Activated T-cell treated with anti-CD3 and anti-CD28 coated beads, Interleukin-2, amount 50 U/mL, for 72 hours (primary cell): ENCODE measurements at places on chromosomes 13 and 19. TPM values are rescaled to one million over a fixed set of nuclear protein-coding genes. Genes with fewer than 3 reads are reported as not detected.

DNA sequence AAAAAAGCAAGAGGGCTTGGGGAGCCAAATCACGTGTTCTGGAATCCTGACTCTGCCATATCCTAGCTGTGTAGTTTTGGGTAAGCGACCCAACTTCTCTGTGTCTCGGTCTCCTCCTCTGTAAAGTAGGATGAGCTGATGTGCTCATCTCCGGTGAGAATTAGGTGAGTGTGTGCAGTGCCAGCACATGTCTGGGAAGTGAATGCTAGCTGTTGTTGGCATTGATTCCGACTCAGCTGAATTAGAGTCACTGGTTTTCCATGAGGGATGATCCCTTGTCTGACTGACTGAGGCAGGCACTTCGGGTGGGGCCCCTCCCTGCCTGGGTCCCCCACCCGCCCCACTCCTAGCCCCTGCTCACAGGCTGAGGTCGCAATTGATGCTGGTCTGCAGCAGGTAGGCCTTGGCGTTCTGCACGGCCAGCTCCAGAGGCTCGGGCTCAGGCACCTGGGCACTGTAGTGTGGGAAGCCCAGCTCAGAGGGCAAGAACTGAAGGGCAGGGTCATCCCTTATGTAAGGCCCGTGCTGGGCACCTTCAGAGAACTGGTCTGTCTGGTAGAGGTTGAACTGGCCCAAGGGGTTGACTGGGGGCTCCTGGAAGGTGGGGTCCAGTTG is 835 bp downstream of the RSPH6A start:
- no peaks in the 10 kb centered on the region for H3K27me3 ChIP-seq
- H3K4me1 ChIP-seq: peaks cover 12% of the 10 kb centered on the region
- no peak for DNase-seq
- no peak overlapping the region for H3K27ac ChIP-seq
- no peak overlapping the region for H3K4me3 ChIP-seq

GRCh38 chr13:113493315-113493951 is 2.9 kb upstream of the DCUN1D2 start:
- H3K36me3 ChIP-seq: peaks cover 22% of the 10 kb centered on the region
- H3K27me3 ChIP-seq: no peaks in the 10 kb centered on the region
- H3K4me1 ChIP-seq: peaks cover 53% of the 10 kb centered on the region
- H3K4me3 ChIP-seq: peak overlapping the region; percentile 93
- H3K27ac ChIP-seq: peak overlapping the region; percentile 92
- no peak for DNase-seq

GRCh38 chr13:72504131-72504841 is 223.1 kb downstream of the MZT1 start:
- no peak overlapping the region for H3K4me3 ChIP-seq
- no peak for DNase-seq
- H3K27me3 ChIP-seq: no peaks in the 10 kb centered on the region
- H3K4me1 ChIP-seq: no peaks in the 10 kb centered on the region

- DNase-seq: no peak
- H3K4me1 ChIP-seq: no peaks in the 10 kb centered on the region
- no peaks in the 10 kb centered on the region for H3K27me3 ChIP-seq
- no peak overlapping the region for H3K4me3 ChIP-seq
Observed at GRCh38 chr13:97780486-97780885, 173.0 kb upstream of the IPO5 start.

- H3K27ac ChIP-seq: no peak overlapping the region
- peaks cover 16% of the 10 kb centered on the region for H3K4me1 ChIP-seq
- H3K4me3 ChIP-seq: peak overlapping the region; percentile 16
- peaks cover 21% of the 10 kb centered on the region for H3K27me3 ChIP-seq
- no peak for DNase-seq
Observed at GRCh38 chr19:1284293-1284978, 1.2 kb upstream of the EFNA2 start.

DNA sequence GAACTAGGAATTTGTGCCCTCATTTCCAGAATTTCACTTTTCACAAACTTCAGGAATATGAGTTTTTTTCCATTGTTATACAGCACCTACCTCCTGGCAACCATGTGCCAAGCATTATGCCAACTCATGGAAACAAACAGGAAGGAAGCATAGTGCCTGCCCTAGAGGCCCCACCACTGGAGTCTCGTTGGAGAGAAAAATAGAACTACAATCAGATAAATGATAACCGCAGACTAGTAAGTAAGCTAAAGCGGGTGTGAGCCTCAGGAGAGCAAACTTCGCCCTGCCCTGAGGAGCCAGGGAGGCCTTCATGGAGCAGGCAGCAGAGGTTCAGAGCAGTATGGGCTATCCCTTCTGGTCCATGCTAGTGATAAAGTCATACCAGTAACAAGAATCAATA is 75.9 kb downstream of the FRY start:
- no peaks in the 10 kb centered on the region for H3K4me1 ChIP-seq
- H3K27me3 ChIP-seq: no peaks in the 10 kb centered on the region
- no peak for DNase-seq
- H3K36me3 ChIP-seq: no peaks in the 10 kb centered on the region

GRCh38 chr19:41321600-41322270 is 11.8 kb downstream of the CCDC97 start:
- H3K36me3 ChIP-seq: peaks cover 12% of the 10 kb centered on the region
- no peak for DNase-seq
- H3K4me1 ChIP-seq: peaks cover 39% of the 10 kb centered on the region
- peak overlapping the region; percentile 51 for H3K27ac ChIP-seq
- H3K27me3 ChIP-seq: no peaks in the 10 kb centered on the region
- H3K4me3 ChIP-seq: no peak overlapping the region

GRCh38 chr13:81610644-81611043 is 1269.7 kb upstream of the SPRY2 start:
- no peak overlapping the region for H3K27ac ChIP-seq
- H3K36me3 ChIP-seq: no peaks in the 10 kb centered on the region
- H3K27me3 ChIP-seq: no peaks in the 10 kb centered on the region

DNA sequence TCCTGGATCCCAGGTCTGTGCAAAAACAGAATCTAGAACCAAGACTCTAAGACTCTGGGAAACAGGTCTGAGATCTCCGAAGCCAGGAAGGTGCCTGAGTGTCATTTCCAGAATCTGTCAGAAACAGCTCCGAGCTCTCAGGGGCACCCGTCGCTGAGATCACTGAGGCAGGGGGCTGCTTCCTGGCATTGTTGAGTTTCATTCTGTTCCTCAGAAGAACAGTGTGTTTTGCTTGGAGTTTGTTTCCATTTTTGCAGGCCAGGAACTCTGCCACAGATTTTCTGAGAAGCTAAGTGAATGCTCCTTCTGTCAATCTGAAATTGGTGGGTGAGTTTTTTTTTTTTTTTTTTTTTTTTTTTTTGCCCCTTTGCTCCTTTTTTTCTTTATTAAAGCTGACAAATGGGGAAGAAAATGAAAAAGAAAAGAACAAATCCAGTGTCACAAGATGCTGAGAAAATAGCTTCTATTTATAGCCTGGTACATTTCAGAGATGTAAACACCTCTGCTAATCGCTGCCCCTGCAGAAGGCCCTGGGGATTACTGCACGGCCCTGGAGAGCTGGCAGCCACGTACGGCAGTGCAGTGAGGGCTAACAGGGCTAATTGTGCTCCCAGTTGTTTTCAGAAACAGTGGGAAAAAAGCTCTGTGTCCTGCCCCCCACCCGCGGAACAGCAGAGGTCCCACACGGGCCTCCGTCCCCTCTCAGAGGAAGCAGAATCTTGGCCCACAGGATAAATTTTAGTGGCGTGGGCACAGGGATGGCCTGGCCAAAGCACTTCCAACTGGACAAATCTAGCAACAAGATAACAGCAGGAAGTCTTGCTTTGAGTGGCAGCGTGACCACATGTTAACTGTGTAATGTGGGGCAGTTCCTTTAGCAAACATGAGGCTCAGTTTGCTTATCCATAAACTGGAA is 237.6 kb upstream of the IRS2 start:
- H3K4me3 ChIP-seq: no peak overlapping the region
- H3K4me1 ChIP-seq: no peaks in the 10 kb centered on the region
- peaks cover 8% of the 10 kb centered on the region for H3K27me3 ChIP-seq
- no peak for DNase-seq
- H3K36me3 ChIP-seq: no peaks in the 10 kb centered on the region

DNA sequence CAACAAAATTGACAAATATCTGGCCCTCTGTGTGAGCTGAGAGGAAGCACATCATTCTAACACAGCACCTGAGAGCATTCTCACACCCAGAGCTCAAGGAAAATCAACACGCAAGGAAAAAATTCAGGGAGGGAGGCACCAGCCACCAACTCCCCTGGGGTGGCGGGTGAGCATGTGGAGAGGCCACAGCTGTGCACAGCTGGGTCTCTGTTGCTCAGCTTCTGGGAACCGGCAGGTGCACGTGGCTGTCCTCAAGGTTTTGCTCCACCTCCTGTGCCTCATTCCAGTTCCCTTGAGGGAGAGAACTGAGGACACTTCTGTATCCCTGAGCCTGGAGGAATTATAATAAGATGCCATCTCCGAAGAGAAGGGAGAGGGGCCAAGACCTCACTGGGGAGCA is 134.0 kb downstream of the USP12 start:
- H3K4me3 ChIP-seq: no peak overlapping the region
- no peaks in the 10 kb centered on the region for H3K36me3 ChIP-seq
- no peak for DNase-seq
- H3K27me3 ChIP-seq: peaks cover 40% of the 10 kb centered on the region
- H3K27ac ChIP-seq: no peak overlapping the region

The KIR3DL1 gene
- not detected for total RNA-seq

DNA sequence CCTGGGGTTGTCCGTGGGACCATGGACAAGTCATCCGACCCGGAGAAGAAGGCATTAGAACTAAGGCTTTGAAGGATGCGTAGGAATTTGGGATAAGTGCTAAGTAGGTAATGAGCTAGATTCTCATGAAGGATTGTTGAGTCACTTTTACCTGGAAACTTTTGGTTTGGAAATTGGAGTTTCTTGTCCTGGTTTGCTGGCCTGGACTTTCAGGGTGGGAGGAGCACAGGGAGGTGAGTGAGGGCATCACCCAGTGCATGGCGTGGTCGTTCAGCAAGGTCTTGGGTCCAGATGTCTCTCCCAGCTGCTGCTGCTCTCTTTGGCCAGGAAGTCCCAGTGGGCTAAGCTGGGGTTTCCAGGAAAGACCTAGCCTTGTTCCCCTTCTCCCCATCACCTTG is 7.6 kb downstream of the NFIC start:
- no peak for DNase-seq
- peaks cover 19% of the 10 kb centered on the region for H3K4me1 ChIP-seq
- H3K27ac ChIP-seq: no peak overlapping the region
- no peak overlapping the region for H3K4me3 ChIP-seq
- no peaks in the 10 kb centered on the region for H3K27me3 ChIP-seq

- no peaks in the 10 kb centered on the region for H3K36me3 ChIP-seq
- H3K4me1 ChIP-seq: peaks cover 45% of the 10 kb centered on the region
- H3K4me3 ChIP-seq: peak overlapping the region; percentile 29
- no peaks in the 10 kb centered on the region for H3K27me3 ChIP-seq
- H3K27ac ChIP-seq: no peak overlapping the region
Observed at GRCh38 chr19:35908973-35909683, 1.0 kb upstream of the TYROBP start.

DNA sequence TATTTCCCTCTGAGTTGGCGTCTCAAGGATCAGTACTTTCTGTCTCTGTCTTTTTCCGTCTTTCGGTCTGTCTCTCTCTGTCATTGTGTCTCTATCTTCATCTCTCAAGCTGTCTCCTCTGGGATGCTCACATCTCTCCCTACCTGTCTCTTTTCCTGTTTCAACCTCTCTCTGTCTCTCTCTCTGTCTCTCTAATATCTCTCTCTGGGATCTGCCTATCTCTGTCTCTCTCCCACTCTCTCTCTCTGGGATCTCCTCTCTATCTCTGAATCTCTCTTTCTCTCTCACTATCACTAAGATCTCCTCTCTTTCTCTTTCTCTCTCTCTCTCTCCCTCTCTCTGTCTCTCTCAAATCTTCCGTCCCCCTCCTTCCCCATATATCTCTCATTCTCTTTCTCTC is 4.0 kb downstream of the ATP1A3 start:
- peaks cover 10% of the 10 kb centered on the region for H3K4me1 ChIP-seq
- H3K36me3 ChIP-seq: no peaks in the 10 kb centered on the region
- H3K4me3 ChIP-seq: no peak overlapping the region
- DNase-seq: no peak

GRCh38 chr19:14150770-14151661 is 14.6 kb upstream of the ASF1B start:
- no peak overlapping the region for H3K4me3 ChIP-seq
- no peak for DNase-seq
- peaks cover 31% of the 10 kb centered on the region for H3K4me1 ChIP-seq
- H3K27ac ChIP-seq: no peak overlapping the region
